ENCODE measurements at places on chromosomes 7 and 10.

DNA sequence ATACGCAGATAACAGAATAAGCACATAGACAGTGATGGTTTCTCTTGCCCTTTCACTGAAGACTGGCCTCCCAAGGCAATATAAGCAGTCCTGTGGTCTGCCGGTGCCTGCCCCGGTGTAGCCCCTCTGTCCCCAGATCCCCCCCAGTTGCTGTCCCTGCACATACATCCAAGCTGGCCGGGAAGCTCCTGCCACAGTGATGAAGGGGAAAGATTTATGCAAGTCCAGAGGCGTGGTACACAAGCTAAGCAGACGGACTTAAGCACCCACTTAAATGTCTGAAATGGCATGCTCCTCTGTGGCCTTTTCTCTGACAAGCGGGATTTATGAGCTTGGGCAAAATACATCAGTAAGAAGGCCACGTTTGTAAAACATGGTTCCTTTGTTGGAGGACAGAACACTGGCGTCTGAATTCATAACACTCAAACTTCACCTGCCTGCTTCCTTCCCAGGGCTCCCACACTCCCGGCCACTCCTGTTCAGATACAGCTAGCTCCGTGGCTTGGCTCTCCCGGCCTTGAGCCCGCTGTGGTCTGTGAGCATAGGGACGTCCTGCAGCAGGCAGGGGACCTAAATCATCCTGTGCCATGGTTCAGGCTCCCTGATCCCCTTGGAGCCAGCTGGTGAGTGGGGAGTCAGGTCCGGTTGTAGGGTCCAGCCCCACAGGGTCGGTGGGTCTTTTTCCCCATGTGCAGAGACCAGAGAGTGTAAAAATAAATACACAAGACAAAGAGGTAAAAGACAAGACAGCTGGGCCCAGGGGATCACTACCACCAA is 61.7 kb upstream of the PPP2R2D start:
- no peak for DNase-seq

GRCh38 chr7:16411391-16411790 is 9.9 kb downstream of the CRPPA start:
- DNase-seq: no peak

GRCh38 chr7:151482883-151483710 is 36.6 kb downstream of the RHEB start:
- no peak for DNase-seq

DNA sequence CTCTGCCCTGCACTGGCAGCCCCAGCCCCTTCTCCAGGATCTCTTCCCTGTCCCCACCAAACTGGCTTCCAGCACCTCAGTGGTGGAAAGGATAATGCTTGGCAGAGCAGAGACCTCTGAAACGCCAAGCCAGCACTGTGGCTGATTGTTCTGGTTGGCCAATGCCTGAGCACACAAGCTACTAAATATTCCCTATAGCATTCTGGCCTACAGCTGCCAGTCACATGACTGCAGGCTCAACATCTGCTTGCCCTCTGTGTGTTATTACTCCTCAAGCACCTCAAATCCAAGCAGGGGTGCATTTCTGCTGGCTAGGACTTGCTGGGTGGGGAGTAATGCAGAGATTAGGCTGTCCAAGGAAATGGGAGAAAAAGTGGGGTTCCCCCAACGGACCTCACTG is 6.1 kb downstream of the TBATA start:
- no peak for DNase-seq

DNA sequence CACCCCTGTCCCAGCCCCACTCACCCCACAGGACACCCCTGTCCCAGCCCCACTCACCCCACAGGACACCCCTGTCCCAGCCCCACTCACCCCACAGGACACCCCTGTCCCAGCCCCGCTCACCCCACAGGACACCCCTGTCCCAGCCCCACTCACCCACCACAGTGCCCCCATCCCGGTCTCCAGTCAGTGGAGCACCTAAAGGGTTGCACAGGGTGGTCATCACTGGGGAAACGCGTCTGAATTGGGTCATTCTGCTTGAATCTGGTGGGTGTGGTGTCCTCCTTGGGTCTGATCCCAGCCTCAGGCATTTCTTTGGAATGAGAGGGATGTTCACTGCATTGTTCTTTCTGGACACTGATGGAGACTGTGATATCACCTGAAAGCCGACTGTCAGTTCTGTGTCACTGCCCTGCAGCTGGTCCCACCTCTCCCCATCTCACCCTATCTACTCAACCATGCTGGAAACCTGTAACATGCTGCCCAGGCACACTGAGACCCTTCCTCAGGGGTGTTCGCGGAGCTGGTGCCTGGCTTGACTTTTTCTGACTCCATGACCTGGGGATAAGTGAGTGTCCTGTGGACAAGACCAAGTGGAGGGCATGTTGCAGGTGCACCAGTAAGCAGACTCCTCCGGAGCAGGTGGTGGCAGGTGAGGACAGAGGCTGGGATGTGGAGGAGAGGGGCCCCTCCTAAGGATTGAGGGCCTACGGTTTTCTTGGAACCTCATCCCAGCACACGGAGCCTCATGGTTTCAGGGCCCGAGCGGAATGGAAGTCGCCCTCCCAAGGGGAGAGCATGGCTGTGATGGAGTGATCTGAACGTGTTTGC is 262.5 kb upstream of the PPP2R2D start:
- no peak for DNase-seq

GRCh38 chr10:58143944-58144343 is 123.8 kb downstream of the IPMK start:
- DNase-seq: no peak

DNA sequence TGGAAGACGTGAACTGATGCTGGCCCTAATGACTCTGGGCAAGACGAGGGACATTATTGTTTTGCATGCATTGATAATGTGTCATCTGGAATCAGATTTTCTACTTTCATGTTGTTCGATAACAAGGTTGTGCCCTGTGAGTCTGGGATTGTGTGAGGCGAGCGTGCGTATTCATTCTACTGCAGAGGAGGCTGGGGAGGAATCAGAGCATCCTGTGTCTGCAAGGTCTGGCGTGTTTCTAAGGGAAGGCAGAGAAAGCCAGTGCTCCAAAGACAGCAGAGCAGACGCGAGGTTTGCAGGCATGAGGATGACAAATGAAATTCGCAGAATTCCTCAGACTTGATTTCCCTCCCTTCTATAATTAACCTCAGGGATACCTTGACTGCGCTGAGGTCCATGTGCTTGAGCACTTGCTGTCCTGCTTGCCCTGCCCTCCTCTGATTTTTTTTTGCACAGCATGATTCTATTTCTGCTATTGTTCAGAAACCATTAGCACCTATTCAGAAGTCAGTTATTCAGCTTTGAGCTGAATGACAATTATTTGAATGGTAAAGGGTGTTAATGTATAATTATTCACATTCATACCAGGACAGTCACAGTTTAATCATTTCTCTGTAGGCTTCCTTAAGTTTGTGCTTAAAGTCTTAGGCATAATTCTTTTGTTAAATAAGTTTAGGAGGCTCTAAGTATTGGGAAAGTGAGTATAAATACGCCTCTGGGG is 233.6 kb downstream of the EBF3 start:
- no peak for DNase-seq

DNA sequence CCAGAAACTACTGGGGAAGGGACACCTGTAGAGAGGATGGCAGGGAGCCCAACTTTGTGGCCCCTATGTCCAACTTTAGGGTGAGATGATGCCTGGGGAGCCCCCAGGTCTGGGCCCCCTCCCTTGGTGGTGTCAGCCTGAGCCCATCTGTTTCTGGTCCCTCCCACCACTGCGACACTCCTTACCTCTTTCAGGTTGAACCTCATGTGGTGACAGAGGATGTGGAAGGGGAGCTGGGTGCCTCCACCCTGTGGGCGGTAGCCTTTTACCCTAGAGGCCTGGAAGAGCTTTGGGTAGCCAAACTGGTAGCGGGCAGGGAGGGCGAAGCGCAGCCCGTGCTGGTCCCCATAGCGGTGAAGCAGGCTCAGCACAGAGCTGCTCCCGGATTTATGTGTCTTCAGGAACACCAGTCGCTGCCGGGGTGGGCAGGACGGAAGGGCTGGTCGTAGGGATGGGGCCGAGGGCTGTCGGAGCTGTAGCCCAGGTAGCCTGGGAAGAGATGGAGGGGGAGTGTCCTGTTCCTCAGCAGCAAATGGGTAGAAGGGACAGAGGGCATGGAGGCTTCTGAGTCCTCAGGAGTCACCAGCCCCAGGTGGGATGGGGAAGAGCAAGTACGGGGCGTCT is 2.0 kb downstream of the GAL3ST4 start:
- DNase-seq: no peak

- DNase-seq: no peak
Observed at GRCh38 chr7:74084722-74085578, 1.3 kb downstream of the LIMK1 start.

- no peak for DNase-seq
Observed at GRCh38 chr7:140981951-140982350, 32.8 kb downstream of the MRPS33 start.

DNA sequence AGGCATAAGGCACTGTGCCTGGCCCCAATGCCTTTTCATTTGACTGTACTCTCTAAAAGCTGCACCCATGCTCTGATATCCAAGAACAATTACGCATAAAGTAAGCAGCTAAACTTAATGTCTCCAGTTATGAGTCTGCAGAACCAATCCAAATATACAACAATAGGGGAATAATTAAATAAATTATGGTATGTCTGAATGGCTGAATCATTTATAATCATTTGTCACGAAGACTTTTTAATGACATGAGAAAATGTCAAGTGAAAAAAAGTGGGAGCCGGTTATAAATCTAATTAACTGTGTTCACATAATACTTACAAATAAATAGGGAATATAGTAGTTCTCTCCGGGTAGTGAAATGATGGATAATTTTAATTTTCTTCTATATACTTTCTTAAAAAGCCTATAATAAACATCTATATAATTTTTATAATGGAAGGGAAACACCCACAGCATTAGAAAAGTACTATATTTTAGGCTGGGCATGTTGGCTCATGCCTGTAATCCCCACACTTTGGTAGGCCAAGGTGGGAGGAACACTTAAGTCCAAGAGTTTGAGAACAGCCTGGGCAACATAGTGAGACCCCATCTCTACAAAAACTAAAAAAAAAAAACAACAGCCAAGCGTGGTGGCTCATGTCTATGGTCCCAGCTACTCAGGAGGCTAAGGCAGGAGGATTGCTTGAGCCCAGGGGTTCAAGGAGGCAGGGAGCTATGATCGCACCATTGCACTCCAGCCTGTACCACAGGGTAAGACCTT is 14.2 kb downstream of the SLC37A3 start:
- no peak for DNase-seq

DNA sequence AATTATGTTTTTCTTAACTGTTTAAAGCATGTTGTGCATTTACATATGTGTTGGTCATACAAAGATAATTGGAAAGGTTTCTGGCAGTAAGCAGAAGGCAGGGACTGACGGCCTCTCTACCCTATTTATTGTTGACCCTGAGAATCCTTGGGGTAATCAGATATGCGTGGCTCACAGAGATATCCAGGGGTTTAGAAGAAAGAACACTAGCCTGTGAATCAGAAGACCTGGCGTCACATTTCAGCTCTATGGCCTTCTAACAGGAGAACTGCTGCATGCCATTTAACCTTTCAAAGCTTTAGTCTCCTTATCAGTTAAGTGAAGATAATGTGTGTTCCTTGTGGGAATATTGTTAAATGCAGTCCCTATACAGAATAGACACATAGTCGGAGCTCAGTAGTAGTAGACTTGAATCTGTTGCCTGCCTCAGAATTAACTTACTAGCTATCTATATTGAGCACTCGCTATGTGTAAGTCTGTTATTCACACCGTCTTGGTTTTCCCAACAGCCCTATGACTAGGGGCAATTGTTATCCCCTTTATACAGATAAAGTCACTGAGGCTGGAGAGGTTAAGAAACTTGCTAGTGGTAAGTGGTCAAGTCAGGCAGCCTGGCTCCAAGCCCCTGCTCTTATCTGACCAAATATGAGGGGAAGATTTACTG is 129.6 kb upstream of the ANKRD1 start:
- no peak for DNase-seq

GRCh38 chr7:7099584-7100014 is 82.7 kb upstream of the C1GALT1 start:
- DNase-seq: peak; percentile 69

DNA sequence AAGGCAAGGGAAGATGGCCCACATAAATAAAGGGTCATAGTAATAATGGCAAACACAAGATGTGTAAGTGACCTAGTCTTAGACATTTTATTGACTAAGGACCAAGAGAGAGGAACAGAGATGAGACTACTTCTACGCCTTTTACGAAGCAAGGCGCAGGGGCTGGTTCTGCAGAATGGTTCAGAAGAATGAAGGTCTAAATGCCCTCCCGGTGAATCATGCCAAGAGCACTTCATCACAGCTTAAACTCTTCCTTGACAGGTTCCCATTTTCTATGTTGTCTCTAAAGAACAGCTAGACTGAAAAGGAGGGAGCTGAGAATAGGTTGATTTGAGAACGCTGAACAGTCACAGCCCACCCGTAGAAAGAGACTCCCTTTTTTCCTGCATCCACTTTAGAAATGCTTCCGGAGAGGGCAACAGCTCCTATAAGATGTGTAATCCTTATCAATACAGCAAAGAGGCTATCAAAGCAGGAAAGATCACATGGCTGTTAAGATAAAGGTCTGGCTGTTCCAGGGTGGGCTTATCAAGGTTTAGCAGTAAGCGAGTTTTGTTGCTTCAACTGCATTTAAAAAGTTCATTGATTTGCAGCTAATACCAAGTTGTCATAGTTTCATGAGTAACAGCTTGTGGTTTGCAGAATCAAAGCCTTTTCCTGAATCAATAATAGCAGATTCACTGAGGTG is 93.4 kb upstream of the AUTS2 start:
- no peak for DNase-seq

DNA sequence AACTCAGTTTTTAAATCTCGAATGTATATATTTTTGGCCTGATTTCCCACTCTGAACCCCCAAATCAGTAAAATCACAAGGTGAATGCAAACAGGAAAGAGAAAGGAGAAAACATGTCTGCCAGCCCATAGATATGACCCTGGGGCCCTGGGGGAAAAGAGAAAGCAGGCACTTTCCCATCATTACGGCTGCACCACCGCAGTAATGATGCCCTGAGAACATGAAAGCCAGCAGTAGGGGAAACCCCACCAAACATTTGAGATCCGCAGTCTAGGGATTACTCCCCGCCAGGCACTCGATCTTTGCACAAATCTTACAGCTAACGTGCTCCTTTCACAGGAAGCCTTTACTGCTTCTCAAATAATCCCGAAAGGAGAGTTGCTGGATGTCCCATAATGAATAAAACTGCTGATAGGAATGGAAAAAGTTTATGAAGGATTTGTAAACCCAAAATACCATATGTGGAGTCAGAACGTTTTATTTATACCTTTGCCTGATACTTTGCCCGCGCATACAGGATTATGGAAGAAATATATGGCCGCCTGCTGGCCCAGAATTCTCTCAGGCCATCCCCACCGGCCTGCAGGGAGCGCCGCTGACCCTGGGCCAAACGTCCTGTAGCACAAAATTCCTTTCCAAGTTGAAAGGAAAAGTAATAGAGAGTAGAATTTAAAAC is 180.0 kb upstream of the INHBA start:
- DNase-seq: no peak

- no peak for DNase-seq
Observed at GRCh38 chr7:18535810-18536415, 40.4 kb downstream of the HDAC9 start.

All from pancreas (tissue), 10 donors.